ENCODE measurements at places on chromosomes 5 and 9.

GRCh38 chr5:139410993-139411828, 7.3 kb upstream of the SPATA24 start:
- no peak for DNase-seq

DNA sequence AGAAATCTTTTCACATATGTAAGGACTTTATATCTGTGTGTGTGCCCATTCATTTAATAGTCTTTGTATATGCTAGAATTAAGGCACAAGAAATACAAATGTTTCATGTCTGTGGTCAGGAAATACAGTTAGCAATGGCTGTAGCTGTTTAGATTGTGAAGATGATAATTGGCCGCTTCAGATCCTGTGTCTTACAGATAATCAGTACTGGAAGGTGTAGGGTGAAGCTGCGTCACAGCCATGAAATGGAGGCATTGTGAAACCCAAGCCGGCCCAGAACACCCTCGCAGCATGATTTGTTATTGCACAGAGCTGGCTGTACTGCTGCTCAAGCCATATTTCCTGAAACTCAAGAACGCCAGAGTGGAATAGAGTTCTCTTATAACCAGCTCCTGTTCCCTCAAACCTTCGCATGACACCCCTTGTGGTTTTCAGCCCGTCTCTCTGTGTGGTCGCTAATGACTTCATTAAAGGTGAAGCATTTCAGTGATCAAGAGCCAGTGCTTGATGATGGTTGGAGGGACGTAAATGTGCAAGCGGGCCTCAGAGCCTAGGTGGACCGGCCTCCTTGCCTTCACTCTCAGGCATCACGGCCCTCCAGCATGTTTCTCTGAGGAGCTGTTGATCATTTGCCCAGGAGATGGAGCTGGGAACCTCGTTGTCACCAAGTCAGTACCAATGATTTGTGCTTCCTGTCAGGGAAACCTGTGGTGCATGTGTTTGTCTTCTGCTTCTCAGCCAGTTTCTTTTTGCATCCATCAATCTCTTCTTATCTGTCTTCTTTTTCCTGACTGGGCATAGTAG, 80.1 kb downstream of the F2RL2 start:
- no peak for DNase-seq

GRCh38 chr5:149004559-149004958, 58.3 kb downstream of the SH3TC2 start:
- no peak for DNase-seq

- DNase-seq, result no peak
Measured at GRCh38 chr5:144487207-144487606, 316.5 kb downstream of the KCTD16 start.

DNA sequence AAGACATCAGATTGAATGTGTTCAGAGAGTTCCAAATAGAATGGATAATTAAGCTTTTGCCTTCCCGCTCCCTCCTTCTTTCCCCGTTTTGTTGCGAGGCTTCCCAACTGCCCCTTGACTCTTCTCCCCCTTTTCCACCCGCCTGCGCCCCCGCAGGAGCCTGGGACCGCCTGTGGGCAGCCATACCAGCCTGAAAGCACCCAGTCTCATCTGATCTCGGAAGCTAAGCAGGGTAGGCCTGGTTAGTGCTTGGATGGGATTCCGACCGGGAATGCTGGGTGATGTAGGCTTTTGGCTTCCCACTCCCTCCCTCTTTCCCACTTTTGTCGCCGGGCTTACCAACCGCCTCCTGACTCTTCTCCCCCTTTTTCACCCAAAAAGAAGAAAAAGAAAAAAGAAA, 6.8 kb upstream of the HSD17B4 start:
- no peak for DNase-seq

GRCh38 chr5:1769752-1770442, 29.7 kb downstream of the MRPL36 start:
- DNase-seq, result no peak

DNA sequence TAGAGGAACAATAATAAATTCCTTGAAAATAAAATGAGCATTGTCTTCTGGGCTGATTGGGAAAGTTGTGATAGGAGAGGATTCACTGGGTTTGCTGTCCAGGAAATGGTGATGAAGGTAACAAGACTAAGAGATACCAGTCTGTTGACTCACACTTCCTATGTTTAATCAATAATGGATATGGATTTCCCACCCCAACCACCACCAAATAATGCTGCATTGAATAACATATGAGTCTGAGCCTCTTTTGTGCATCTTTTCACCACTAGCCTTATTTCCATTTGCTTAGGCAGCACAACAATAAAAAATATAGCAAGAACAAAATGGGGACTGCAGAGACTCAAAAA, 120.2 kb upstream of the NFIB start:
- no peak for DNase-seq

DNA sequence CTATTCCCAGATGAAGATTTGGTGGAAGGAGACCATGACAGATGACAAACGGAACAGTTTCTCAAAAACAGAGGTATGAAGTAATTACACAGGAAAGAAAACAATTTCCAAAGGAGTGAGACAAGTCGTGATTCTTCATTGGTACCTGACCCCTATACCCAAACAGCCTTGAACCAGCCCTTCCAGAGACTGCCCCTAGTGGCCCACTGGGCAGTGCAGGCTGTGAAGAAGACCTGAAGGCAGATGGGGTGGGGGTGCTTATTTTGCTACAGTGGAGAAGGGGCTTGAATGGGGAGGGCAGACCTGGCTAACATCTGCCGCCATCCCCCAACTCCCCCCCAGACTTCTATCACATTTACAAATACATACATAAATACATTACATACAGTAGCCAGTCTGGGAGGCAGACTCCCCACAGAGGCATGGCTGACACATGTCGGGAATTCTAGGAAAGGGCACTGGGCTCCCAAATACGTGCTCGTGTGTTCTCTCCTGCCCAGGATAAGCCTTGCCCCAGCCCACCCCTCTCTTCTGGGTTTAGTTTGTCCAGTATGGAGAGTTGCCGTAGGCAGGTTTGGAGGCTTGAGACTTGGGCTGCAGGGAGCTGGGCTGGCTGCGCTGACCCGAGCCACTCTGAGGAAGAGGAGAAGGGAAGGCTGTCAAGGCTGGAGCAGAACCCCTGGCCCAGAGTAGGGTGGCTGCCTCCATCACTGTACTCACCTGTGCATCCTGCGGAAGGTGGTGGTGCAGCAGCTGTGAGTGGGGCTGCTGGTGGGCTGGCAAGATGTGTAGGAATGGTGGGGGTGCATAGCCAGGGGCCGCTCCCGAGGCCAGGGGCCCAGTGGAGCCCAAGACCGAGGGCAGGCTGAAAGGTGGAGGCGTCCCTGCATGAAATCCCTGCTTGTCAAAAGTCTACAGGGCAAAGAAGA, 105.3 kb downstream of the UBE2R2 start:
- DNase-seq, result peak; percentile 28

DNA sequence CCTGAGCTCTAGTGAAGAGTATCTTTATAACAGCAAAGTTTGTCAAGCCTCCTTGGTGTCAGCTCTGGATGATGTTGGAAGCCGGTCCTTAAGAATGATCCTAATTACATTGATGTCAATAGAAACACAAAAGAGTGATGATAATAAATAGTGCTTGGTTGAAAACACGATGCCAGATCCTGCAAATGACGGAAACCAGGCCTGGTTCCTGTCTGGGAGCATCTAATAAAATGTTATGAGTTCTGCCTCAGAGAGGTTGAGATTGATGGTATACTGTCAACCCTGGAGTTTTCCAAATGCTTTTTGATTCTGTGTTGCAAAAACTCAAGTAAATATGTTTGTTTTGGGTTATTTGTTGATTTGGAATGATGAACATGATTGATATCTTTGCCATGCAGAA, 23.3 kb downstream of the HMHB1 start:
- no peak for DNase-seq

DNA sequence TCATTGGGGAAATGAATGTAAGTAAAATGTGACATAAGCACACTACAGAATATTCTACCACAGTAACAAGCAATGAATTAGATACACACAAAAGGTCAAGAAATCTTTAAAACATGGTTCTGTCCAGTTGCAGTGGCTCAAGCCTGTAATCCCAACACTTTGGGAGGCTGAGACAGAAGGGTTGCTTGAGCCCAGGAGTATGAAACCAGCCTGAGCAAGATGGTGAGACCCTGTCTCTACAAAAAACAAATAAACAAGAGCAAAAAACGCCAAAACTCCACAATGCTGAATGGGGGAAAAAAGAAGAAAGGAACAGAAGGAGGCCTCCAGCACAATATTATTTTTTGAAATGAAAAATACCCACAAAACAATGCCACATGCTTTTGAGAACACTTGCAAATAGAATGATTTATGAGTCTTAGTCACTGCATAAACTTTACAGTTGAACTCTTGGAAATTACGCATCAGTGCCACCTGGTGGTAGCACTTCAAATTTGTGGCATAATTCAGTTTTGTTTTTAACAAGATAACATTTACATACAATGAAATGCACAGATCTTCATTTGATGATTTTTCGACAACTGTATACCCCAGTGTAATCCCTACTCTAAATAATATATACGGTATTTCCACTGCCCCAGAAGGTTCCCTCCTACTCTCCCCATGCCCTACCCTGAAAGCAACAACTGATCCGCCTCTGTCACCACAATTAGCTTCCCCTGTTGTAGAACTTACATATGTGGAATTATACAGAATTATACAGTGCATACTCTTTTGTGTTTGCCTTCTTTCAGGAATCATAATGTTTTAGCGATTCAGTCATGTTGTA, 14.4 kb upstream of the SPINK4 start:
- DNase-seq, result peak; percentile 81

GRCh38 chr5:113061846-113062780, 85.5 kb downstream of the DCP2 start:
- peak; percentile 84 for DNase-seq

- peak; percentile 28 for DNase-seq
Measured at GRCh38 chr5:55232271-55232984, 980 bp downstream of the CCNO start.

DNA sequence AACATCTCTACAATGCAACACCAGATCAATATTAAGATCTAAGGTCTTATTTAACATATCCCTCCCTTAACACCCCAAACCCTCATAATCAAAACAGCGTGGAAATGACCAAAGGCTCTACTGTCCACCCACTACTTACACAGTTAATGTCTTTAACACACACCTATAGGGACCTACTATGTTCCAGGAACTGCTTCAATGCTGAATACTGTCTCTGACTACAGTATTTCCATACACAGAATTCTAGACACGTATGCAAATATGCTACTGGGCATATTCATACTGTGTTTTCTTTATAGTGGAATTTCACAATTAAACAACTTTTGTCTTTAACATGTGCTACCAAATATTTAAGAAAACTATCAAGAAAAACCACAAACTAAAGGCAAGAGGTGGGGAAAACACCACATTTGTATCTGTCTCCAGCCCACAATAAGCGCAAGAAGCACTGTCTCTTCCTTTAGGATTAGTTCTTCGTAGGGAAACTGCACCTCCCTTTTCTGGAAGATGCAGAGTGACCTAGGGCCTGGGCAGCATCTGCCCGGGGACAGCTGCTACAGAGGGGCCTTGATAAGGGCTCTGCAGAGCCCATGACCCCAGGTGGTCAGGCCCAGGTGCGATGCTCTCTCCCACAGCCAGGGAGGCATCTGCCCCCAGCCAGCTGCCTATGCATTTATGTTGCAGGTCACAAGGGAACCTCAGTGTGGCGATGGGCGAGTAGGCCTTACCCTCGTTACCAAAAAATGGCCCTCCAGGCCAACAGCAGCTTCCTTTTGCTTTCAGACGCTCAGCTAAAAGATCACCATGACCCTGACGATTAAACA, 55.2 kb downstream of the PSMB7 start:
- DNase-seq, result no peak

DNA sequence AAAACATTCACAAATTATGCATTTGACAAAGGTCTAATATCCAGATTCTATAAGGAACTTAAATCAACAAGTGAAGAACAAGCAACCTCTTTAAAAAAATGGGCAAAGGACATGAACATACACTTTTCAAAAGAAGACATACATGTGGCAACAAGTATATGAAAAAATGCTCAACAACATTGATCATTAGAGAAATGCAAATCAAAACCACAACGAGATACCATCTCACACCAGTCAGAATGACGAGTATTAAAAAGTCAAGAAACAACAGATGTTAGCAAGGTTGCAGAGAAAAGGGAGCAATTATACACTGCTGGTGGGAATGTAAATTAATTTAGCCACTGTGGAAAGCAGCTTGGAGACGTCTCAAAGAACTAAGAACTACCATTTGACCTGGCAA, 38.9 kb upstream of the TNFSF15 start:
- no peak for DNase-seq

- DNase-seq, result peak; percentile 49
Measured at GRCh38 chr5:50667023-50667652, 701 bp downstream of the PARP8 start.

- no peak for DNase-seq
Measured at GRCh38 chr5:177440211-177440989, 6.2 kb upstream of the PRR7 start.

GRCh38 chr5:162323466-162323865, 255.9 kb downstream of the GABRG2 start:
- peak; percentile 37 for DNase-seq

- no peak for DNase-seq
Measured at GRCh38 chr9:94174164-94174563, 84.9 kb upstream of the ZNF169 start.

DNA sequence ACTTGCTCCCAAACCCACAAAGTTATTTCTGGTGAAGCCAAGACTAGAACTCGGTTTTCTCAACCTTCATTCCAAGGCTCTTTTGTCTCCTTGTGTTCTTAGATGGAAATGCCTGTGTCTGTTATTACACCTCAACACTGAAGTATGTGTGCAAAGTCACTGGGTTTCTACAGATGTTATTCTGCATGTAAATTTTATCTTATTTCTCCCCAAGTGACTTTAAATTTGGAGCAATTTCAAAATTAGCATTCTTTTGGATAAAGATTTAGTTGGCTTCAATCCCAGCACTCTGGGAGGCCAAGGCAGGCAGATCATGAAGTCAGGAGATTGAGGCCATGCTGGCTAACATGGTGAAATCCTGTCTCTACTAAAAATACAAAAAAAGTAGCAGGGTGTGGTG, 104.4 kb upstream of the GNA14 start:
- DNase-seq, result peak; percentile 34

- DNase-seq, result no peak
Measured at GRCh38 chr5:56712895-56713591, 102.3 kb upstream of the MAP3K1 start.

GRCh38 chr9:70362952-70363351, 51.5 kb downstream of the KLF9 start:
- DNase-seq, result no peak

GRCh38 chr9:30534896-30535295, 1849.5 kb upstream of the ACO1 start:
- DNase-seq, result no peak

DNA sequence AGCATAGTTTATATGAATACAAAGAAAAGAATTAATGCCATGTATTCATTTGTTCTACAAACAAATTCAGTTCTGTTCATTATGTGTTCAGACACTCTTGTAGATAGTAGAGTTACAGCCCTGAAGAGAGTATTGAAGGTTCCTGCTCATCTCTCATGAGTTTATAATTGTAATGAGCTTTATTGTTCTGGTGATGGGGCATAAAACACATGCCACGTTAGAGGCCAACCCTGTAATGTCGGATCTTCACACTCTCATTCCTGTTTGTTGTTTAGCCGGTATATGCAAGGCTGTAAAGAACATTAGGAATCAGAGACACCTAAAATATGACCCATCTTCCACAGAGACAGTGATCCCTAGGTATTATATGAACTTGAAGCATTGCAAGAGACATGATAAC, 214.5 kb downstream of the VPS13A start:
- DNase-seq, result no peak
